ENCODE measurements at places on chromosomes 2 and 18.

- no peak for DNase-seq
These were observed 1.3 kb downstream of the PTMA start for GRCh38 chr2:231709636-231709980.

DNA sequence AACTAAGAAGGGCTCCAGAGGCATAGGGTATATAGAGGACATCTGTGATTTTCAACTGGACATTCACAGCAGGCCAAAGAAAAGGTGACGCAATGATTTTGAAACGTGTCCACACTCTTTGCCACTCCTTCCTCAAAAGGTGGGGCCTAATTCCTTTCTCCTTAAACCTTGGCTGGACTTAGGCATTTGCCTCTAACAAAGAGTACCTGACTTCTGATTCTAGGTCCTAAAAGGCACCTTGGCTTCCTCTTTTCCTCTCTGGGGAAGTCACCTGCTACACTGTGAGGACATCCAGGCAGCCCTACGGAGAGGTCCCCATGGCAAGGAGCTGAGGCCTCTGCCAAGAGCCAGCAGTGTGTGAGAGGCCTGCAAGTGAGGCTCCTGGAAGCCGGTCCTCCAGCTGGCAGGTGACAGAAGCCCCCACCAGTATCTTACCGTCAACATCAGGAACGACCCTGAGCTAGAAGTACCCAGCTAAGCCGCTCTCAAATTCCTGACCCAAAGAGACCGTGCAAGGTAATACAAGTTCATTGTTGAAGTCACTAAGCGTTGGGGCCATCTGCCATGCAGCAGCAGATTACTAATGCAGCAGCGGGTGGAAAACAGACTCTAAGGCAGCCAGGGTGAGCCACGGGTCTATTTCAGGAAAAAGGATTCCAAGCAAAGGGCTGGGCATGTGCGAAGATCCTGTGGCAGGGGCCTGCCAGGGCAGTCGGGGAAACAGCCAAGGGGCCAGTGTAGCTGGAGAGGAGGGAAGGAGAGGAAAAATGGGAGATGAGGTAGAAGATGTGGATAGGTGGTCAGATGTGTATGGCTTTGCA lies 7.4 kb upstream of the HES6 start:
- no peak for DNase-seq

GRCh38 chr2:68344031-68344430 lies 21.1 kb upstream of the PLEK start:
- no peak for DNase-seq

DNA sequence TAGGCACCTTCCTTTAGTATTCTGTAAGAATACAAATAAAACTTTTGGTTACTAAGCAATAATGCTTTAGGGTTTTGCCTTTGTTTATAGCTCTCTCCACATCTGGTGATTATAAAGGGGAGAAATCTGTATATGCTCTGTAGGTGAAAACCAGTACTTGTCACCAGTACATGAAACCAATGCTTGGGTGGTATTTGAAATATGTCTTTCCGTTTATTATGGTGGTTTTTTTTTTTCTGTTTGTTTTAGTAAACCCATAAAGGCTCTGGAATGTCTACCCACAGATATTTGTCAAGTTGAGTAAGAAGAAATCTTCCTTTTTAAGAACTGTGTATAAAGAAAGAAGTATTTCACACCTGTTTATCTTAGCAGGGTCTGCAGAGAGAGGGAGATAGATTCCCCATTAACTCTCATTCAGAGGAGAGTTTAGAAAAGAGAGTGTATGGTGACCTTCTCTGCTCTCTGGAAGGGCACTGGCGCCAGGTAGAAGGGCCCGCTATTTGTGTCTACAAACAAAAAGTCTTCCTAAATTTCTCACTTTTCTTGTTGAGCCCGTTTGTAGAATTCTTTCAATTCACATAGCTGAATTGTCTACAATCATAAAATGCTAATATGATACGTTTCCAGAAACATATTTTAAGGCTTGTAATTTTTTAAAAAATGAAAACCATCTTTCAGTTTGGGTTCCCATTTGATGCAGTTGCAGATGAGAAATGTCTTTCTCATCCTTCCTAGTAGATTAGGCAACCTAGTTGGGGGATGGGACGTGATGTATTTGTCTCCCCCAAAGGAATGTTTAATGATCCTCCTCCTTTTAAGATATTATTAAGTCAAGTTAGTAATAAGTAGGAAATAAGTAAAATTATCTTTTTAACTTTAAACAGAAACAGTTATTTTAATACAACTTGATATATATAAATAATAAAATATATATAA lies 33.9 kb downstream of the MAP3K20 start:
- no peak for DNase-seq

DNA sequence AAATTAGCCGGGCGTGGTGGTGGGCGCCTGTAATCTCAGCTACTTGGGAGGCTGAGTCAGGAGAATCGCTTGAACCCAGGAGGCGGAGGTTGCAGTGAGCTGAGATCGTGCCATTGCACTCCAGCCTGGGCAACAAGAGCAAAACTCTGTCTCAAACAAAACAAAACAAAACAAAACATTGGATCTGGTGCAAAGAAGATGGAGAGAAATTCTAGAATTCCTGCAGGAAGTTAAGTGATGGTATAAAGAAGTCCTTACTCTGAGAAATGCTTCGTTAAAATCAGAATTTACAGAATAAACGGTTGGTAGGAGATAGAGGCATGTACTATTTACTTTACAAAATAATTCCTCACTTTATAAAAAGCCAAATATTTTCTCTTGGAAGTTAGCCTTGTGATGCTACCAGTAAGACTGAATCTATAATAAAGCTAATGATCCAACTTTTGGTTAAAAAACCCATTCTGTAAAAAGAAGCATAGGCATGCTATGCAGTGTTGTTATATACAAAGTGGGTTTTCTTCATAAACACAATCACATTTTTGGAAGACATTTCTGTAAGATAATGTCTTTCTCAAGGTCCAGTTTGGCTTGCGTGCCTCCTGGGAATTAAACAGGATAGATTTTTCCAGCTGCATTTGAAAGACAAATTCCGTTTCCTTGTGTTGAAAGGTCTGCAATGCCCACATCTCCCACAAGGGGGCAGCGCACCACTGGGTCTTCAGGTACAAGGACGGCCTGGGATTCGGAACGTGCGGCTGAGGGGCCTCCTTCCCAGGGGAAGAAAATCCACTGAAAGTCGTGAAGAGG lies 35.6 kb upstream of the PNO1 start:
- peak; percentile 80 for DNase-seq

GRCh38 chr2:110657724-110658305 lies 20.0 kb downstream of the BUB1 start:
- no peak for DNase-seq

DNA sequence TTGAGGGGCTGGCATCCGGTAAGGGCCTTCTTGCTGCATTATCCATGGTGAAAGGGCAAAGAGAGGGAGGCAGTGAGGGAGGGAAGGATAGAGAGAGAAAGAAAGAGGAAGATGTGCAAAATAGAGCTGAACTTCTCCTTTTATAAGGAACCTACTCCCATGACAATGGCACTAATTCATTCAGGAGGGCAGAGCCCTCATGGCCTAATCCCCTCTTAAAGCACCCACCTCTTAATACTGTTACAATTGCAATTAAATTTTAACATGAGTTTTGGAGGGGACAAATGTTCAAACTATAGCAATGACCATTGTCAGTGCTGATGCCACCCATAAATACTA lies 60.2 kb downstream of the CXCR4 start:
- DNase-seq: no peak

GRCh38 chr2:82345910-82346309 lies 2041.4 kb upstream of the LRRTM1 start:
- no peak for DNase-seq

DNA sequence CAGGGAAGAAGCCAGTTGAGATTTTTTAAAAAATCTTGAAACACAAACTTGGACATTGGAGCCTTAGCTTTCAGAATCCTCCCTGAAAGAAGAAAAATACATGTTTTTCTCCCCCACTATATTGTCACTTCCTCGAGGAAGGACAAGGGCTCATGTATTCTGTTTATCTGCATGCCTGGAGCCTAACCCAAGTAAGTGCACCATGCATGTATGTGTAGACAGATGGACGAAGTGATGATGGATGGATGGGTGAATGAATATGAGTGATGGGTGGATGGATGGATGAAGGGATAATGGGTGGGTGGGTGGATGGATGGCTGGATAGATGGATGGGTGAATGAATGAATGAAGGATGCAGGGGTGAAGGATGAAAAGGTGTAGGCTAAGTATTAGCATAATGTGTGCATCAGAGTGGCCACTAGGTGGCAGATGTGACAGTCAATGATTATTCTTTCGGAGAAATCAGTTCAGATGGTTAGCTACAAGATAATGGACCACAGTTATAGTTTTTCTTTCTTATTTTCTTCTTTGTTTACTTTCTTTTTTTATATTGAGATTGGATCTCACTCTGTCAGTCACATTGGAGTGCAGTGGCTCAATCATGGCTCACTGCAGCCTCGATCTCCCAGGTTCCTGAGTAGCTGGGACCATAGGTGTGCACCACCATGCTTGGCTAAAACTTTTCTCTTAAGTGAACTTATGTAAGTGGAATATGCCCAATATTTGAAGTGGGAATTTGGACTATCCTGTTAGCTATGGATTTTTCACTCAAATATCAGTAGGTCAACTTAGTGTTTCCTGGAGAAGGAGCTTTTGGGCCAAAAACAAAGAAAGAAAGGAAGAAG lies 18.5 kb upstream of the CCDC93 start:
- DNase-seq: no peak

DNA sequence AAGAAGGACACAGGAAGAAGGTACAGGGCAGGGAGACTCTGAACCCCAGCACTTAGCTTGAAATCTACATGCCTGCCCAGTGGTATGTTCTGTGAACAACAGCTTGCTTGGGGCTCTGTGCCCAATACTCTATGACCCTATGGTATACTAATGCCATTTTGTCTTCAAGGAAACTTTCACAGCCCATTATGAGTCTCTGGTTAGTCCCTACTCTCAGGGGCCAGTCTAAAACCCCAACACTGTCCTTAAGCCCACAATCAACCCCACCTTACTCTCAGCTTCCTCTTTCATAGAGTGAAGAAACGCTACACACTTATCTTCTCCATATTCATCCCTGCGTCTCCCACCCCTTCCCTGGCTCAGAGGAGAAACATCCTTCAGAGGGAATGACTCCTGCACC lies 16.0 kb downstream of the NEB start:
- DNase-seq: no peak

- no peak for DNase-seq
These were observed 103.2 kb upstream of the HS6ST1 start for GRCh38 chr2:128421861-128422311.

- no peak for DNase-seq
These were observed 18.6 kb downstream of the LYPD1 start for GRCh38 chr2:132651115-132652045.

GRCh38 chr2:171225302-171225980 lies 64.7 kb upstream of the TLK1 start:
- no peak for DNase-seq

GRCh38 chr2:178482437-178482836 lies 2.2 kb downstream of the PLEKHA3 start:
- DNase-seq: no peak

DNA sequence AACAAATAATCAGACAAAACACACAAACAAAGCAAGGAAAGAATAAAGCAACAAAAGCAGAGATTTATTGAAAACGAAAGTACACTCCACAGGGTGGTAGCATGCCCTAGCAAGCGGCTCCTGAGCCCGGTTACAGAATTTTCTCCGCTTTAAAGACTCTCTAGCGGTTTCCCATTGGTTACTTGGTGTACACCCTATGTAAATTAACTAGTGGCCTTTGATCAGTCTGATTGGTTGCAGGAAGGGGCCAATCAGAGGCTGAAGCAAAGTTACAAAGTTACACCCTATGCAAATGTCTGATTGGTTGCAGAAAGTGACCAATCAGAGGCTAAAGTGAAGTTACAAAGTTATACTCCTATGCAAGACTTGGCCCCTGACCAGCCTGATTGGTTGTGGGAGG lies 242.9 kb downstream of the LDLRAD4 start:
- no peak for DNase-seq

- no peak for DNase-seq
These were observed 243.8 kb downstream of the TSN start for GRCh38 chr2:121999264-121999663.

DNA sequence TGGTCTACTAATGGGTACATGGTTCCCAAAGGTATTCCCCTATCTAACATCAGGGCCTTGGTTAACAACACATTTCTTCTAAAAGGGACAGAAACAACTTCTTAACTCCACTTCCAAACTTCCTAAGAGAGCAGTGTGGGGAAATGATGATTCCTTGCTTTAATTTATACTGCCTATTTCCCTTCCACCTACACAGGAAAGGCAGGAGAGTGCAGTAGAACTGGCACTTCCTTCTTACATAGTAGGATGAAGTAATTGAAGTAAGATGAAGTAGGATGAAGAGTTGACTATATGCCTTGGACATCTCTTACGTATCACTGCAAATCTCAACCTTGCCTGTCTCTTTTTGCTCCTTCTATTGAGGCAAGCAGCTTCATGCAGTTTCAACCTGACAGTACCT lies 54.7 kb downstream of the CD28 start:
- no peak for DNase-seq

- peak; percentile 26 for DNase-seq
These were observed 864 bp upstream of the XPO1 start for GRCh38 chr2:61538920-61539520.

DNA sequence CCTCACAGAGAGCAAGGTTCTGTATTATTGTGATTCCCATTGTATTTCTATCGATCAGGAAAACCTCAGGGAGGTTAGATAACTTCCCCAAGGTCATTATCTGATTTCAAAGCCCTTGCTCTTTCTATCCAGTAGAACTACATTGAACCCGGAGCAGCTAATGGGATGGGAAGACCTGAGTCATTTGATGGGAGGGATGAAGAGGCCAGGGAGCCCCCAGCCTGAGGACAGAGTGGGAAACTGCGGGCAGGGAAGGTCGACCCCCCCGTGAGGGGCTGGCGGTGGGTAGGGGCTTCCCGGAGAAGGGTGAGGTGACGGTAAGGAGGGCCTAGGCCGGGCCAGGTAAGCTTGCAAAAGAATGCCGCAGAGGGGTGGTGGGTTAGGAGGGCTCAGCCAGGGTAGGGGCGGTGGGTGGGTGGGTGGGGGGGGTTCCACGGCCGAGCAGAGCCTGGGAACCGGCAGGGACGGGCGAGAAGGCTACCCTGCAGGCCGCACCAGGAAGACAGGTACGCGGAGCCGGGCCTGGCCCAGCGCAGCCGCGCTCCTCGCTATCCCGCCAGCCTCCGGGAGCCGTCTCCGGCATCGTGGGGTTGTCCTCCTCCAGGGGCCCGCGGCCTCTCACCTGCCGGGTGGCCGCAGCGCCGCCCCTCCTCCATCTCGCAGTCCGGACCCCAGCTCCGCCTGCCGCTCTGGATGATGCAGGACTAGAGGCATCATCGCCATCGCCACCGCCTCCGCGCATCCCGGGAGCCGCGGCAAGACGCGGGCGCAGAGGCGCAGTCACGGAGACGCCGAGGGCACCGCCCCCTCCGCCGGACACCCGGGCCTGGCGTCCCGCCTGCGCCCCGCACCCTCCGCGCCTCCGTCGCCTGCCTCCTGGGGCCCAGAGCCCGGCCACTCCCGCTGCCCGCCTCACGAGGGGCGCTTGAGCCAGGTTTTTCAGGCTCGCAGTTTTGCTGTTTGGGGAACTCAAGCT lies at the start of gene GPR75:
TSS of gene GPR75 (minus strand) at position 762 of the 976 bp plus-strand sequence. CDS start 5,211 bp downstream, outside the sequence.
- DNase-seq: no peak

DNA sequence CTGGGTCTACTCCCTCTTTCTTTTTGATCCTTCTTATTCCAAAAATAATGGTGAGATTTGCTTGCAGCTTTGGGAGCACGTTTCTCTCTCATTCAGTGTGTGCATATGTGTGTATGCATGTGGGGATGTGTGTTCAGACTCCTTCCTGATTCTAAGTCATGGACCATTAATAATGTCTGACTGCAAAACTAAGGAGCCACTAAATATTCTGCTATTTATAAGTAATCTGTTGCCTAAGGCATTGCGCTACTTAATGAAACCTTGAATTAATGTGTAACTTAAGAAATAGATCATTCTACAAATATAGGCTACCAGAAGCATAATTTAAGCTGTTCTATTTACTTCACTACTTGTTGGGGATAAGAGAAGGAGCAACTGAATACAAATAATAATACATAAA lies 182.1 kb downstream of the TFCP2L1 start:
- no peak for DNase-seq

Measured in activated CD4-positive, alpha-beta T cell treated with anti-CD3 and anti-CD28 coated beads for 24 hours (primary cell).